ENCODE measurements at places on chromosomes 2 and 18.

- DNase-seq, result no peak
Observed at GRCh38 chr2:45833301-45833967, 182.0 kb downstream of the PRKCE start.

DNA sequence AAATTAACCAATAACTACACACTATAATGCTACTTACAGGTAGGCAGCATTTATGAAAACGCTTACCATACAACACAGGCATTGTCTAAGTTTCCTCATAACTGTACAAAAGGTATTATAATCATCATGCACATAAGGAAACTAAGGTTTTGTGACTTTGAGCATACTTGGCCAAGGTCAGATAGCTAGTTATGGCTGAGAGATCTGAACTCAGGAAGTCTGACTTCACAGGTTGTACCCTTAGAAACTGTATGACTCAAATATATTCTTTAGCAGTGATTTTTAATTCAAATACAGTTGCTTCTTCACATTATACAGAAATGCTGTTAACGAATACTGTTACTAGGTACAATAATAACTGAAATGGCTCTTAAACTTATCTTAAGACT is 89.3 kb downstream of the TRIP12 start:
- DNase-seq, result no peak

GRCh38 chr2:174350018-174350417 is 15.3 kb downstream of the SP9 start:
- DNase-seq, result no peak

DNA sequence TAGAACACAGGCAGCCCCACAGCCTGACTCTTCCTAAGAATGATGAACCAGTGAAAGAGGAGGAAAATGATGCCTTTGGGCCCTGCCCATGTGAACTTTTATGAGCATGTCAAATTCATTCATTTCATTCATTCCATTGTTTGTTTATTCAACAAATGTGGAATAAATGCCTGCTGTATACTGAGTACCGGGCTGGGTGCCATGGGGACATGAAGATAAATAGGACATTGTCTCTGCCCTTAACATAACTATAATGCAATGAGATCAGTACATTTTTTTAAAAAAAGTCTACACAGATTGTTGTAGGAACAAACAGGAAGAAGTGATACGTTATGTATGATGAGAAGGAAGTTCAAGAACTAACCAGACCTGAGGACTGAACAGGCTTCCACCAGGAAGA is 14.7 kb downstream of the MREG start:
- no peak for DNase-seq

DNA sequence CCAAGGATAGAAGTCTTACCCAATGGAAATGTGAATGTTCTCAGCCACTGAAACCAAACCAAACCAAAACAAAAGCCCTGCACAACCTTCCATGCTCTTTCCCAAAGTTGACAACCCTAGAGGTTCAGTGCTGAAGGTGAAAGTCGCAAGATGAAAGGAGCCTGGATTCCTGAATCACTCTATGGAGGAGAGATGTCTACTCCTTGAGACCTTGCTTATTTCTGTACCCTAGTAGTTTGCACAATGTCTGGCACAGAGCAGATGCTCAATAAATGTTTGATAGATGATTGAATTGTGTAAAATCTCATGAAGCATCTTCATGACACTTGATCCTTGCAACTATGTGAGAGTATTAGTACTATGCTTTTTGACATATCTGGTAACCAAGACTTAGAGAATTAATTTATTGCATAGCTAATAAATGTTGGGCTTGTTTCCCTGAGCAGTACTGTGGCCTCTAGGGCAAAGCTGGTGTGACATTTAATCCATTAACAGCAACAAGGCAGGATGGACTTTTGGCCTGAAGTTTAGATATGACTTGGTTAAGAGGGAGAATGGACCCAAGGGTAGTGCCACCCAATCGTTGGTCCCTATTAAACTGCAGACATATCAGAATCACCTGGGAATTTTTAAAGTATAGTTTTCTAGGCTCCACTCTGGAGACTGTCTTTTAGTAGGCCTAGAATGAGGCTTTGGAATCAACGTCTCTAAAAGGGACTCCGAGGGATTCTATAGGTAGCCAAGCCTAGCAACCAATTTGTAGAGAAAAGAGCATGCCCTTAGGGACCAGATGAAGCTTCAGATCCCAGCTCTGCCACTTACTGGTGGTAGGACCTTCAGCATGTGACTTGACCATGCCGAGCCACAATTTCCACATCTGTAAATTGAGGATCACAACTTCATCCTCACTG is 145.9 kb downstream of the DDX1 start:
- no peak for DNase-seq

DNA sequence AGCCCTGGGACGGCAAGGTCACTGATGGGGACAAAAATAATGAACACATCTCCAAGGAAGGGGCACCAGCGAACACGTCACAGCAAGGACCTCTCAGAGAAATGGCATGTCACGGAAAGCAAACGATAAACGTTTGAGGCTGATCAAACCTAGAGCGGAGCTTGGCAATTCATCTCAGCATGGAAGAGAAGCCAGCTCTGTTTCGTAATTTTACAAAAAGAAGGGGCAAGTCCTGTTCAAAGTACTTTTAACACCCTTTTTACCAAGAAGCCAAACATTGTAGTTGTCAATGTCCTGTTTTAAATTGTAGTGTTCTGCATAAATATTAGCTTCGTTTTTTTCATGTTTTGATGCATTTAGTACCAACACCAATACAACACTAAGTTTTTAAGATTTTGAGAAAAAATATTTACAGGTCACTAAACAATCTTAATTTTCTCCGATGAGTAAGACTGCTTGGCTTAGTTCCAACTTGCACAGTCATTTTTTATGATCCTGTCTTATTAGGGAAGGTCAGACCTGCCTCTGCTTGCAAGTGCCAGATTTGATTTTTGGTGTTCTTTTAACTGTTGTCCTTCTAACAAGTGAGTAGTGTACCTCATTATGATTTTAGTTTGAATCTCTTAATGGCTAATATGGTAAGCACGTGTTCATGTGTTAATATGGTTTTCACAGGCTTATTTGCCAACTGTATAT is 818.5 kb upstream of the SALL3 start:
- DNase-seq, result no peak

GRCh38 chr2:240322231-240322955 is 113.1 kb upstream of the GPC1 start:
- no peak for DNase-seq

DNA sequence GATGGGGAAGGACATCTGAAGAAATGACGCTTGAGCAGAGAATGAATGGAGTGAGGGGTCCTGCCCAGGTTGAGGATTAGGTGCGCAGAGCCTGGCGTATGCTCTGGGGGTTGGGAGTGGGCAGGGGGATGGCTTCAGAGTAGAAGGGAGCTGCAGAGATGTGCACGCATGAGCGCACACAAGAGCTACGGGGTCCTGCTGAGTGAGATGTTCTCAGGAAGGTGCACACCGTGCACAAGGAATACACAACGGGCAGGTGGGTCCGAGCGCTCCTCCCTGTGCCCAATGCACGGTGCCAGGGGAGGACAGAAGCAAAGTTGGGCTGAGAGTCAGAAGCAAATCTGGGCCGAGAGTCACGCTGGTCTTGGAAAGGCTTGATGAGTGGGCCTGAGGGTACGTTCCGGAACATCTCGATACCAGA is 25.5 kb downstream of the TWIST2 start:
- no peak for DNase-seq

DNA sequence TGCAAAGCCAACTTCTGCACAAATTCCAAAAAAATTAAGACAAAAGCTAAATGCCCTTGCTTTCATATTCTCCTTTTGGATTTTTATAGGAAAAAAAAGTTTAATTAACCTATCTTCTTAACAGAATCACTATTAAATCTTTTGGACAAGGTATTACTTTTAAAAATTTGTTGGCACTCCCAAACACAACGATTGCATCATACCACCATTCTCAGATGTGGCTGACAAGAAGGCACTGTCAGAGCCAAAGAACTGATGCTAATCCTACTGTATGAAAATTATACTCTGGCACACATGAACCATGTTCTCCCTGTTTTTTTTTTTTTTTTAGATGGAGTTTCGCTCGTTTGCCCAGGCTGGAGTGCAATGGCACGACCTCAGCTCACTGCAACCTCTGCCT is 58.4 kb downstream of the NOL10 start:
- DNase-seq, result no peak

- DNase-seq, result no peak
Observed at GRCh38 chr2:14401873-14402272, 230.6 kb upstream of the LRATD1 start.

DNA sequence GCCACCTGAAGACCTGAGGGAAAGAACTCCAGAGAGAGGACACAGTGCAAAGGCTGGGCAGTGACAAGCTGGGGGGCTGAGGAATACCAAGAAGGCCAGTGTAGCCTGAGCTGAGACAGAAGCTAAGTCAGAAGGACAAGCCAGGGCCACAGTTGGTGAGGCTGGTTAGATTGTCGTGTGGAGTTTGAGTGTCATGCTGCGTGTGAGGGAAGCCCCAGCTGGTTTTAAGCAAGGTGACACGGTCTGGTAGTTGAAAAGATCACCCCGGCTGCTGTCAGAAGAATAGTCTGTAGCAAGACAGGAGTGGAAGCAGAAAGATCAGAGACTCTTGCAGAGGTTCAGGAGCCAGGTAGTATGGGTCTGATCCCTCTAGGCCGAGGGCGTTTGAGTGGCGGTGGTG is 50.6 kb upstream of the RMDN2 start:
- DNase-seq, result no peak

GRCh38 chr18:23995180-23995579 is 19.4 kb upstream of the TTC39C start:
- no peak for DNase-seq

GRCh38 chr2:72830273-72830672 is 4.4 kb upstream of the EXOC6B start:
- DNase-seq, result no peak

DNA sequence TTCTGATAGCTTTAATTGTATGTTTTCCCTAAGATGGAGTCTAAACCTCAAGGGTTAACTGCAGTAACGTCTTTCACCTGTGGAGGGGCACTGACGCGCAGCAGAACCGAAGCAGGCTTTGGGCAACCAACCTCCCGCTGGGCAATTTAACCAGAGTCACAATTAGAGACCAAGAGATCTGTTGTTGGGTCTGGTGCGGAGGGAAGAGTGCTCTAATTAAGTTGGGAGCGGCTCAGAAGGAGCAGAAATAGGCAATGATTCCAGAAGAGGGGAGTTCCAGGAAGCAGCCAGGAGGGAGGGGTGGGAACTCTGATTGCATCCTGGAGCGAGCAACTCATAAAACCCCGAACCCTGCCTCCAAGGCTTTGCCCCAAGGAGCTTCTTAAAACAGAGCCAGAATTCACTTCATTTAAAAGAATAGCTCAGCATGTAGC is 245.8 kb downstream of the PAX3 start:
- DNase-seq, result no peak

GRCh38 chr2:37645362-37645761 is 26.1 kb downstream of the CDC42EP3 start:
- no peak for DNase-seq

- peak; percentile 35 for DNase-seq
Observed at GRCh38 chr2:121596221-121597080, 52.8 kb downstream of the CLASP1 start.

All from right cardiac atrium (tissue), 5 donors.